CD4-positive, alpha-beta T cell treated with Interleukin-17A for 4 hours (primary cell): ENCODE measurements at places on chromosomes 12 and 14.
A peak's percentile ranks its signal among the peaks of the same experiment; 100 is the strongest.

GRCh38 chr12:48198672-48198971 is 4.5 kb downstream of the OR10AD1 start:
- peak; percentile 51 for DNase-seq

- DNase-seq, result no peak
These were observed 903.4 kb upstream of the FOXG1 start for GRCh38 chr14:27863166-27863565.

GRCh38 chr14:50263321-50263720 is 31.9 kb upstream of the SOS2 start:
- no peak for DNase-seq

GRCh38 chr12:94817695-94818075 is 167.3 kb upstream of the TMCC3 start:
- no peak for DNase-seq

DNA sequence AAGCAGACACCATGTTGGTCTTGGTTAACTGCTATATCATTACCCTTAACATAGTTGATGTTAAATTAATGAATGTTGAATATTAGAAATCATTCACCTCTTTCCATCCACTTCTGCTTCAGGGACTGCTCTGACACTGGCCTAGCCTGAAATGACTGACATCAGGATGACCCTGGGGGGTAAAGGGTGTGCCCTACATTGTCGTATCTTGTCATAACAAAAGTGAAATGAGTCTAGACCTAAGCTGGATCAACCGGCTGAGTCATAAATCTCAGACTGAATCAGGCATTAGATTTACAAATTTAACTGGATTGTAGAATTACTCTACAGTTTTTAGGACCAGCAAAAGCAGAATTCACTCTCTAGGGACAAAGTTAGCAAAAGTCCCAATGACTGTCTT is 35.3 kb downstream of the KICS2 start:
- no peak for DNase-seq
